CD4-positive, alpha-beta T cell treated with Interleukin-15 for 1 hour (primary cell): ENCODE measurements at places on chromosomes 4 and X.

DNA sequence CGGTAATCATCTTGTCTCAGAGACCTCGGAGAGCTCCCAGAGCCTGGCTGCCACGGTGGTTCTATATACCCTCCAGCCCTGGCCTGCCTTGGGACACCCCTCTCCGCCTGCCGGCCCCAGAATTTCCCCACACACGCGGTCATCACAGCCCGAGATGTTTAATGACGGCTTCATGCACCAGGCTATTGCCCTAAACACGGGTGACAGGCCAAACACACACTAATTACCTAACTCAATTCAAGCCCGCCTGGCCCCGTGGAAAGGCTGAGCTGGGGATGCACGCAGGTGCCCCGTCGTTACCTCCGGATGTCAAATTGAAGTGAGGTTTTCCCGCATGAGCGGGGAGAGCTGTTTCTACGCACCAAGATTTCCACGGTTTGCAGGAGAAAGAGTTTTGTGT lies 72.9 kb upstream of the PPP2R3B start:
- no peak for DNase-seq

GRCh38 chrX:17414839-17415238 lies 39.8 kb downstream of the NHS start:
- no peak for DNase-seq

DNA sequence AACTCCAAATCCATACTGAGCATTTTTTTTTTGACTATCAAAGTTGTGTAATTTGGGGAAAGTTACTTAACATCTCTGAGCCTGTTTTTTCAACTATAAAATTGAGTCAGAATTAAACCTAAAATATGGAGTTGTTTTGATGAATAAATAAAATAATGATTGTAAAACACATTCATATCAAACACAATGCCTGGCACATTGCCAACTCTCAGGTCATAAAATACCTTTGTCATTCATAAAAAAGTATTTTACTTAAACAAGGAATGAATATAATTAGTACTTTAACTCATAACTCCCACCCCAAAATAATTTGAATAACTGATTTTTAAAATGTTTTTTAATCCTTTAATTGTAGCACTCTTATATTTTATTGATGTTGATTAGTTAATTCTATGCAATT lies 3.8 kb upstream of the GPR174 start:
- DNase-seq, result no peak

DNA sequence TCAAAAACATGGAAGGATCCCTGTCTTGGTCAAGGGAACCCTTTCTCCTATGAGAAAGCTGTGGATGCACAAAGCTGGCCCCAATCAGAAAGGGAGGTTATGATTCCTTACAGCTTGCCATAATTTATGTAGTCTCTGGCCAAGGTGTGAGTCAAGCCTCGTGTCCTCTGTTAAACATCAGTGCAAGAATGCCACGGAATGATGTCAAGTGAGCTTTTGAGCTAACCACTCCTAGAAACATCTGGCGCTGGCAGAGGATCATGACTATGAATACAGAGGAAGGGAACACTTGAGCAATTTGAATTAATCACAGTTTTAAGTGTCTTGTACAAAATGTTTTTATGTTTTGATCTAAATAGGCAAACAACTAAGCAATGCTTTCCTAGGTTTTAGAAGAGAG lies 51.5 kb upstream of the RAP2C start:
- no peak for DNase-seq

GRCh38 chrX:12981880-12982279 lies 7.0 kb downstream of the TMSB4X start:
- no peak for DNase-seq

DNA sequence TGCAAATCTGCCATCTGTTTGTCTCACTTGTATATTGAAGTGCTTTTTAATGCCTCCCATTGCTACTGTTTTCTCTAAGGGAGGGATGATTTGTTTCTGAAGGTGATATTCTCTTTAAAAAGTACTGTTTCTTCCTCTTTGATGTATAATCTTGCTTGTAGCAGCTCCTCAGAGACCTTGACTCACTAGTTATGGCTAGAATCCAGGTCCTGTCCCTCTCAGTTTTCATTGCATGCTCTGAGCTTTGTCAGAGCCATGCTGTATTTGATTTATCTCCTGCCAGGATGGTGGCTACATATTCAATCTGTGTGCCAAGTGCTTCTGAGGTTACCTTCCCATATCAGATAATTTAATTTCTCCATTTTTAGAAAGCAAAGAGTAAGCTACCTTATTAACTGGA lies 56.0 kb downstream of the GLUD2 start:
- DNase-seq, result no peak

DNA sequence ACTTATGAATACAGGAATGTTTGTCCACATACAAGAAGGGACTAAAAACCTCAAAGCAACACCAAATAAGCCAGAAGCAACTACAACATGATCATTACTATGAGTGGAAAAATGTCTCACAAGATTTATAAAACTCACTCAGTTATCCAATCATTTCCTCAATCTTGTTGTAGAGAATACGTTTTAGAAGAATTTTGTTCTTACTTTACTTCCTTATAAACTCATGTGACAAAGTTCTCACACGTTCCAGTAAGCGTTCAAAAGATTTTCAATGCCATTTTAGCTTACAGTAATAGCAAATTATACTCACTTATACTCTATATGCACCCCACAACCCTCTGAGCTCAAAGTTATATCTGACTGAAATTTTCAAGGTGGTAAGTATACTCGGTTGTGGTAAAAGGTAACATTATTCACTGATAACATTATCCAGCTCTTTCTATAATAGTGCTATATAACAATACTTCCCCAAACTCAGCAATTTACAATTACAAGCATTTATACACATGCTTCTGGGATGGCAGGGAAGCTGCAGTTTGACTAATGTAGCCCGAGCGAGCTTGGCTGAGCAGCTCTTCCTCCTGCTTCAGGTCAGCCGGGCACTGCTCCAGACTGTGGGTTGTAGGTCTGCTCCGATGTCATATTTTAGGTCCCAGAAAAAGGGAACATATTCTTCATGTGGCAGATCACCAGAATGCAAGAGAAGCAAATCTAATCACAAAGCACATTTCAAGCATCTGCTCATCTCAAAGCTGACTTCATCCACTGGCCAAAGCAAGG lies 226.3 kb downstream of the RCHY1 start:
- DNase-seq, result no peak

- no peak for DNase-seq
Measured at GRCh38 chr4:167622481-167623240, 388.4 kb upstream of the SPOCK3 start.

GRCh38 chr4:184286358-184286757 lies 68.7 kb upstream of the ENPP6 start:
- DNase-seq, result no peak

- no peak for DNase-seq
Measured at GRCh38 chr4:11748164-11748872, 319.6 kb upstream of the HS3ST1 start.

DNA sequence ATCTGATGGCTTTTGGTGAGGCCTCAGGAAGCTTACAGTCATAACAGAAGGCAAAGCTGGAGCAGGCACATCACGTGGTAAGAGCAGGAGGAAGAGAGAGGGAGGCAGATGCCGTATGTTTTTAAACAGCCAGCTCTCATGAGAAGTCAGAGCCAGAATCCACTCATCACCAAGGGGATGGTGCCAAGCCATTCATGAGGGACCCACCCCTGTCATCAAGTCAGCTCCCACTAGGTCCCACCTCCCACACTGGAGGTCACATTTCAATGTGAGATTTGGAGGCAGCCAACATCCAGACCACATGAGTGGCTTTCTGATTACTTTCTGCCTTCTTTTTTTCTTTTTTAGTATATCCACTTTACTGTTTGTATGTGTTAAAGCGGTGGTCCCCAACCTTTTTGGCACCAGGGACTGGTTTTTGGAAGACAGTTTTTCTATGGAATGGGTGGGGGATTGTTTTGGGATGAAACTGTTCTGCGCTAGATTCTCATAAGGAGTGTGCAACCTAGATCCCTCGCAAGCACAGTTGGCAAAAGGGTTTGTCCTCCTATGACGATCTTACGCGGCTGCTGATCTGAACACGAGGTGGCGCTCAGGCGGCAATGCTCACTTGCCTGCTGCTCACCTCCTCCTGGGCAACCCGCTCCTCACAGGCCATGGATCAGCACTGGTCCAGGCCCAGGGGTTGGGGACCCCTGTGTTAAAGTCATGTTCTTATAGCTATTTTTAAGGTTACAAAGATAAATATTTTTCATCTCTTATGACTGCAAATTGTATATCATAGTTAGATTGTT lies 61.7 kb downstream of the SLIT2 start:
- DNase-seq, result no peak

GRCh38 chr4:26780539-26780938 lies 80.1 kb upstream of the STIM2 start:
- DNase-seq, result no peak

GRCh38 chr4:8218371-8219031 lies 19.4 kb downstream of the SH3TC1 start:
- DNase-seq, result no peak

- no peak for DNase-seq
Measured at GRCh38 chr4:15914736-15915135, 23.8 kb downstream of the FGFBP1 start.

- no peak for DNase-seq
Measured at GRCh38 chr4:139802931-139803330, 137.3 kb downstream of the MGST2 start.

- peak; percentile 48 for DNase-seq
Measured at GRCh38 chr4:7843831-7844593, 95.6 kb downstream of the AFAP1 start.

- no peak for DNase-seq
Measured at GRCh38 chr4:5018096-5018495, 1.2 kb downstream of the CYTL1 start.

- no peak for DNase-seq
Measured at GRCh38 chr4:74056858-74057562, 18.5 kb upstream of the CXCL3 start.

DNA sequence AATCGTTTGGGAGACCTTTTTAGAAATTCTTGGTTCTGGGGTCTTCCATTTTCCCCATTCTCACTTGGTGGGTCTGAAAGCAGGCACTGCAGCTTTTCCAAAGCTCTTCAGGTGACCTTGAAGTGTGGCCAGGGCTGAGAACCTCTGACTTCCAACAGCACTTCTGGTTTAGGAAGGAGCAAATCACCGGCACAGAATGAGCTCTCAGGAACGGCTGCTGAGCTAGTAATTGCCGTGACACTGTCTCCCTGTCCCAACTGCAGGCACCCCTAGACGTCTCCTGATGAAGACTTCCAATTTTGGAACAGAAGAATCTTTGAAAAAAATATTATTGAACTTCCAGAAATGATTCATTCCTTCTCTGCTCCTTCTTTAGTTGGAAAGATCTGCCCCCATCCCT lies 31.3 kb downstream of the CD38 start:
- no peak for DNase-seq

DNA sequence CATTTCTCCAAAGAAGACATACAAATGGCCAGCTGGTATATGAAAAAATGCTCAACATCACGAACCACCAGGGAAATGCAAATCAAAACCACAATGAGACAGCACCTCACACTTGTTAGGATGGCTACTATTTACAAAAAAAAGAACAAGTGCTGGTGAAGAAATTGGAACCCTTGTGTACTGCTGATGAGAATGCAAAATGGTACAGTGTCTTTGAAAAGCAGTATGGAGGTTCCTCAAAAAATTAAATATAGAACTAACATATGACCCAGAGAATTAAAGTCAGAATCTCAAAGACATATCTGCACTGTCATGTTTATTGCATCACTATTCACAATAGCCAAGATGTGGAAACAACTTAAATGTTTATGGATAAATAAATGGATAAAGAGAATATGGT lies 20.9 kb downstream of the PAGE4 start:
- no peak for DNase-seq

GRCh38 chr4:53962516-53963225 lies 101.7 kb downstream of the CHIC2 start:
- no peak for DNase-seq

DNA sequence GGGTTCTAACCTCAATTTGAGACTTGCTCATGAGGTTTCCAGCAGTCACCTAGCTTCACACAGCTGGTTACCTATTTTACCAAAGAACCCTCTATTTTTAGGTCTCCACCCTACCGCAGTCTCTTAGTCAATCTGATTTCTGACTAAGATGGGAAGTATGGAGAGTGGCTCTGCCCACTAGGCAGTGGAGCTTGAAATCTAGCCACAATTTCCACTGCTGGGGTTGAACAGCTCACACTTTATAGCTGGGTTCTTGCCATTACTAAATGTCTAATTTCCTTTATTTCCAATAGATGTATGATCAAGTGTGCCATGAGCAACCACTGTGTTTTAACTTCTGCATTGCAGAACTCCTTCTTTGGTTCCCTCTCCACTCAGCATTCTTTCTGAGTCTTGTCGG lies 43.1 kb downstream of the GASK1B start:
- no peak for DNase-seq

GRCh38 chr4:18754180-18754579 lies 732.6 kb upstream of the LCORL start:
- no peak for DNase-seq

GRCh38 chrX:13283512-13283911 lies 36.3 kb downstream of the ATXN3L start:
- no peak for DNase-seq

DNA sequence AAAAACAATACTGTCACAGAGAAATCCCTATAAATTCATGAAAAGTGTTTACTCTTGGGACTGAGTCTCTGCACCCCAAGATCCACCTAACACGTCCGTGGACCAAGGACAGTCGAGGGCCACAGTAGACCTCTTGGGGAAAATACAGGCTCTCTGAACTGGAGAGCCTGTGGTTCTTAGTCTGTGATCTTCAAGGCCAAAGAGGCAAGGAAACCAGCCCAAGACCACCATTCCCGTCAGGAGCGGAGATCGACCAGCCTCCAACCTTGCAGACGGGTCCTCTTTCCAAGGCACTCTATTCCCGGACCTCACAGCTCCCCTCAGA lies 1.6 kb upstream of the APBB2 start:
- no peak for DNase-seq
